Foreskin fibroblast (primary cell): ENCODE measurements at places on chromosomes 13 and 19.

- no peak for DNase-seq
Measured at GRCh38 chr19:14056741-14057356, 5.0 kb downstream of the PALM3 start.

DNA sequence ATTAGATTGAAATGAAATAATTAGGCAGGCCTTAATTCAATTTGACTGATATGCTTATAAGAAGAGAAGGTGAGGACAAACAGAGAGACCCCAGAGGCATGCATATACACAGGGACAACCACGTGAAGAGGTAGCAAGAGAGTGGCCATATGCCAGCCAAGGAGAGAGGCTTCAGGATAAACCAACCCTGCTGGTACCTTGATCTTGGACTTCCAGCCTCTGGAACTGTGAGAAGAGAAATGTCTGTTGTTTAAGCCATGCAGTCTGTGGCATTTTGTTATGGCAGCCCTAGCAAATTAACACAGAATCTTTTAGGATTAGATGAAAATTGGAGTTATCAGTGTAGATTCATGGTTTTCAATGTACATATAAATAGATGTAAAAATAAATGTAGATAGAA lies 120.1 kb downstream of the KCTD15 start:
- no peak for DNase-seq

GRCh38 chr19:32396046-32396652 lies 9.4 kb upstream of the DPY19L3 start:
- no peak for DNase-seq

- peak; percentile 60 for DNase-seq
Measured at GRCh38 chr13:102983496-102983895, 82.7 kb downstream of the SLC10A2 start.

GRCh38 chr19:56139847-56140582 lies 1.1 kb upstream of the ZNF444 start:
- peak; percentile 36 for DNase-seq

DNA sequence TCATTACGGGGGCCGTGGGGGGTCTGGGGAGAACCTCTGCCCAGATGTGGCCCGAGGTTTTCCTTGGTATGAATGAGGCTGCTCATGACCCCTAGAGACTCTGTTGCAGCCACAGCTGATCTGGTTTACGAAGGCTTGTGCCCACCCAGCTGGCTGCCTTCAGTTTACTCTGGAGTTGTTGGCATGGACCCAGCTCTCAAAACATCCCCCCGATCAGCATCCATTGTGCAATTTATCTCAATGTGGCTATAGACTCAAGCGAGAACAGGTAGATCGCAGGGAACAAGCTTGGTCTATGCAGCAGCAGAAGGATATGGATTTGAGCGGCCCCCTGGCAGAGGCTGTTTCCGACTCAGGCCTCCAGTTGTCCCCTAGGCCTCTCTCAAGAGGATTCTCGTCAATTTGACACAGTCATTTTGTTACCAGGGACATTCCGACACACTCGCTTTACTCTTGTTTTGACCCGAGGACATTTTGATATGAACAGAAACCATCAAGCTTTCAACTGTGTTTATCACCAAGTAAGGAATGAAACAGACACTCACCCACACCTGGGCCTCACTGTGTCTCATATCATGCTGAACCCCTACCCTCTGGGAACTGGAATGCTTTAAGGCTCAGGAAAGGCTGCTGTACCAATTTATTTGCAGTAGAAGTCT lies 161.5 kb downstream of the KATNAL1 start:
- no peak for DNase-seq

DNA sequence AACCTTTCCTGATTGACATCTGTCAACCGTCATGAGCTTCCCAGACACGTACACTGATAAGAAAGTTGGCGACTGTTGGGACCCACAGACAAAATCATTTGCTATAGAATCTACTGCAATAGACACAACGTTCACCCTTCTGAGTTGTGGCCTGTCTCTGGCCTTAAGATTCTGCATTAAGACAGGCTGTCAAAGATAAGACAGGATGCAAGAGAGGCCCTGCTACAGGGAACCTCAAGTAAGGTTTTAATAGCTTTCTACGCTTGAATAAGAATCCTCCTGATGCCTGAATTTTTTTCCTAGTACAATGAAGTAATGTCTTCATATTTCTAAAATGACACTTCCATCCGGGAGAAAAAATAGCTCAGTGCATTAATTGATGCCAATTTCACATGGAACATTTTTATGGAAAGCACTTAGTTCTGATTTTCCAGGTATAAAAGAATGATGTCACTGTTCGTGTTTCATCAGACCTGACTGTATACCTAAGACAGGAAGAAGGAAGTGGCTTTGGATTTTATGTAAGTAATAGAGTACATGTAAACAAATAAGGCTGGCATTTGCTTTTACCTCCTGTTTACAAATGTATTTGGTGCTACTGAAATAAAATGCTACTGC lies 275.2 kb upstream of the GPC6 start:
- no peak for DNase-seq

- DNase-seq = no peak
Measured at GRCh38 chr13:106561551-106562170, 6.3 kb downstream of the ARGLU1 start.

DNA sequence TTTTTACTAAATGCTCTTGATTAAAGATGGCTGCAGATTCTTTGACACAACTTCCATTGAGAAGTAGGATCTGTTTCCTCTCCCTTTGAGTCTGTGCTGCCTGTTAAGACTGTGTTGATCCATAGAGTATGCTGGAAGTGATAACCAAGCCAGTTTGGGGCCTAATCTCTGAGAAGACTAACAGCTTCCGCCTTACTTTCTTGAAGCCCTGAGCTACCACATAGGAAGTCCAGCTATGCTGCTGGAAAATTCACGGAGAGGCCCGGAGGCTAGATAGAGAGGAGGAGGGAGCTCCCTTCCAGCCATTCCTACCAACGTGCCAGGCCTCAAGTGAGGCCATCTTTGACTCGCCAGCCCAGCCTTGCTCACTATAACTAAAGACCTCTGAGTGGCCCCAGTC lies 12.5 kb downstream of the RAP2A start:
- DNase-seq = no peak

GRCh38 chr13:23443878-23444277 lies 10.4 kb upstream of the SACS start:
- no peak for DNase-seq

DNA sequence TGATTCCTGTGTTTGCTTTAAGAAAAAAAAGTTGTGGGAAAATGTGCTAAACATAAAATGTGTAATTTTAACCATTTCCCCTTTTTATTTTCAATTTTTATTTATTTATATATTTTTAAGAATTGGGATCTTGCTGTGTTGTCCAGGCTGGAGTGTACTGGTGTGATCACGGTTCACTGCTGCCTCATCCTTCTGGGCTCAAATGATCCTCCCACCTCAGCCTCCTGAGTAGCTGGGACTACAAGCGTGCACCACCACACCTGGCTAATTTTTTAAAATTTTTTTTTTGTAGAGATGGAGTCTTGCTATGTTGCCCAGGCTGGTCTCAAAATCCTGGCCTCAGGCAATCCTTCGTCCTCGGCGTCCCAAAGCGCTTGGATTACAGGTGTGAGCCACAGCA lies 19.0 kb downstream of the CACNG6 start:
- DNase-seq = no peak

- DNase-seq = no peak
Measured at GRCh38 chr19:50189331-50189730, 14.1 kb upstream of the MYH14 start.

GRCh38 chr13:108176685-108177274 lies 38.6 kb downstream of the LIG4 start:
- DNase-seq = peak; percentile 9

DNA sequence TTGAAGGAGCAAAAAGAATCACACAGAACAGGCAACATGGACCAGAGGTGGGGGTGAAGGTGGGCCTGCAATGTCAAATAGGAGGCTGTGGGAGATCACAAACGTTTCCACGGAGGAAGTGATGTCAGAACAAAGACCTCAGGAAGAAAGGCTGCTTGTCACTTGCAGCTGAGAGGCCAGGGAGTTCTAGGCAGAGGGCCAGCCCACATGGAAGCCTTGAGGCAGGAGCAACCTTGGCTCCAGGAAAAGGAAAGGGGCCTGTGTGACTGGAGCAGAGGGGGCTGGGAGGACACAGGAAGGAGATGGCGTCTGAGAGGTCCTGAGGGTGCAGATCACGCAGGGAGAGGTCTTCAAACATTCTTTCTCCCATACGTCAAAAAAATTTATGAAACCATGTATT lies 16.3 kb downstream of the ZNF160 start:
- DNase-seq = peak; percentile 23

DNA sequence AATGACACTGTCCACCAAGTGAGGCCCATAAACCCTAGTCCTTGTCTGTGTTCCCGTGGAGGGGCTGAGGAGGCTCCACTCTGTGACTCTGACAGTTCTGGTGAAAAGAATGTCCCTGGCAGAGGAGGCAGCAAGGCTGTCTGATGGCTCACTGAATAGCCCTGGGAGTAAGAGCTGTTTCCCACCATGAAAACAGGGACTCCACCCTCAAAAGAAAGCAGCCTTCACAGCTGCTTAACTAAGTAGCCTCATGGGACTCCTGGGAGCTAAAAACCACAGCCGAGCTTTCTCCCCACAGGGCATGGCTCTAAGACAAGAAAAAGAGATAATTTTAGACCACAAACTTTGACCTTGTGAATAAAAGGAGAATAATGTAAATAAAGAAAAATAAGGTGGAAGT lies 135.1 kb upstream of the FRY start:
- DNase-seq = peak; percentile 86

DNA sequence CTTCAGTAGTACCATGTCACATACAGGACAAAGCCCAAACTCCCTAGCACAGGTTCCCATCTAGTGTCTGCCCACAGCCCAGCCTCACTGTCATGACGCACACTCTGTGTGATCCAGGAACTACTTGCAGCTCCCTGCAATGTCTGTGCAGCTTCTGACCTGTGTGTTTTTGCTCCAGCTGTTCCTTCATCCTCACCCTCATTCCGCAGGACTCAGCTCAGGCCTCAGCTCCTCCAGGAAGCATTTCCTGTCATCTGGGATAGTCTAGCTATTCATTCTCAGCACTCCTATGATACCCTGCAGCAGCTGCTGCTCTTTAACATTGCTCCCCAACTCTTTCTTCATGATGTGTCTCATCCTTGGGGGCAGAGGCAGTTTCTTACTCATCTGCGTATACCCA lies 56.1 kb downstream of the ENOX1 start:
- DNase-seq = peak; percentile 81

GRCh38 chr13:51805925-51806324 lies 2.0 kb upstream of the DHRS12 start:
- DNase-seq = no peak

DNA sequence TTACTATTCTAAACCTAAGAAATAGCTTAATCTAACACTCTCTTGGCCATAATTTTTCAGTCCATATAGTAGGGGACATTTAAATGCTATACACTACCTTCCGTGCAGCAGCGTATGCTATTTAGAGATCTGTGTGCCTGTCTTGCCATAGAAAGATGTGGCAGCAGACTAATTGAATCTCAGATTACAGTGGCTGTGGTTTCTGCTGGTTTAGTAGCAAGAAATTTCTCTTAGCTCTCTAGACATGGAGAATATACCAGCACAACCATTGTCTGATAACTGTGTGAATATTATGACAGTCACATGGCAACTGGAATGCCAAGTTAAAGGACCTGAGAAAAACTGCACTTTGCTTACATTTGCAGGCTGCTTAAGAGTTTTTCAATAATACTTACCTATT lies 672.4 kb upstream of the MIR17HG start:
- DNase-seq = no peak

- DNase-seq = no peak
Measured at GRCh38 chr13:76556627-76557026, 329.6 kb downstream of the KCTD12 start.

DNA sequence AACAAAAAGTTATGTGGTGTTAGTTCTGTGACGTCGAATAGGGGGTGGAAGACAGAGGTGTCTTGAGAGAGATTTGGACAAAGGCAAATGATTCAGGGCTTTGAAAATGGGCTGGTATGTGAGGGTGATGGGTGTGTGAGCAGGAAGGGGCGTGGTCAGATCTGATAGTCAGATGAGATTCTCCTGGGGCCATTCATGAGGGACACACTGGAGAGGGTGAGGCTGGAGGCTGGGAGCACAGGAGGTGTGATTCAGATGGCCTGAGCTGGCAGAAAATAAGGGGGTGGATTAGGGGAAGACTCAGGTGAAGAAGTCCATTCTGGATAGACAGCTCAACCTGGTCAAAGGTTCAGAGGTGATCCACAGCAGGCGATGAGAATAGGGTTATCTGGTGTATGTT lies 28.0 kb downstream of the CYP4F22 start:
- DNase-seq = no peak
